ENCODE measurements at places on chromosomes 4 and X.

DNA sequence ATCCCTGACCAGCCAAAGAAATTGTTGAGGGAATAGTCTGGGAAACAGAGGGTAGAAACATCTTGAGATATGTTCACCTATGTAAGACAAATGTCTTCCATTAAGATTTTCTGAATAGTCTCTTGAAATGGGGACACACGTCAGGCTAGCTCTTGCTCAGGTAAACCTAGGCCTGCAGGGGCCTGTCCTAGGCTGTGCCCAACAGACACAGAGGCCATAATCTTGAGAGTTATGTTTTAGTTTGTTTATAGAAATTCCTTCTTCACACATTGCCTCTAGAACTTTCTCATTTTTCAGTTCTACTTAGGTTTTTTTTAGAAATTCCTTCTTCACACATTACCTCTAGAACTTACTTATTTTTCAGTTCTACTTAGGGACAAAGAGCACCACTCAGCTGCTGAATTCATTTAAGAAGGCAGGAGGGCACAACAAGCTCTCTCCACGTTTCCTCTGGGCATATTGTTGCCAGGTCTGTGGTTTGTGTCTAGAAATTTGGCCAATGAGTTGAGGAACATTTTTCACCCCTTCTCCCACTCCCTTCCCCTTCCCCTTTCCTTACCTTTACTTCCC lies 94.9 kb downstream of the ARHGAP24 start:
- DNase-seq = no peak

- DNase-seq = no peak
Observed at GRCh38 chr4:72846280-72847111, 223.0 kb downstream of the COX18 start.

- no peak for DNase-seq
Observed at GRCh38 chrX:79268788-79269187, 98.3 kb downstream of the ITM2A start.

GRCh38 chr4:106353786-106354185 lies 14.8 kb downstream of the GIMD1 start:
- DNase-seq = no peak

GRCh38 chr4:20574986-20575385 lies 125.3 kb upstream of the PACRGL start:
- DNase-seq = no peak

Data from uterus (tissue), 4 donors.